NCI-H1436 (cell line): ENCODE measurements at places on chromosomes 2 and 18.
A peak's percentile ranks its signal among the peaks of the same experiment; 100 is the strongest.

DNA sequence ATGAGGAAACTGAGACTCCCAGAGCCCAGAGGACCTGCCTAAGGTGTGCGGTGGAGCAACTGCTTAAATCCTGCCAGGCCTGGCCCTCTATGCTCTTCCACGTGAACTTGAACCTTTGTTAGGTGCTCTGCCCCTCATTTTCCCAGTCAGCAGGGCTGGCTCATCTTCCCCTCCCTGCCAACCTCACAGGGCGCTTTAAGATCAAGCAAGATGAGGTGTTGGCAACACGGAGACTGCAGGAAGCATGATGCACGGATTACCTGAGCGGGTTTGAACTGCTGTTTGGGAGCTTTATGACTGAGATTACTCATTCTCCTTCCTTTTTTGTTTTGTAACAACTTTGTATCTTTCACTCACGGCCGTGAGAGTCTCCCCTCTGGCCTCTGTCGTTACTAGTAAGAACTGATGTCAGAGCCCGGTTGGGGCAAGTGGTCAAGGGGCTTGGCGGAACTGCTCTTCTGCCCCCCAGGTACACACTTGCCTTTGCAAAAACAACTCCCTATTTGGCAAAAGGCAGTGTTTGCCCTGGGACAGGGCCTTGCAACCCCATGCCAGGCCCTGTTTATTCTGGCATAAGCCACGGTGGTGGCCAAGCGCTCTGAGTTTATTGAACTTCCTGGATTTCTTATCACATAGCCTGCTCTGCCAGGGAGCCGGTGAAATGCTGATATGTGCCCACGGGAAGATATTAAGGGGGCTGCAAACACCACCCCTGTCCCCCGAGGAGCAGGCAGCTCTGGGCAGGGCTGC is 127.8 kb downstream of the INHBB start:
- DNase-seq: no peak

DNA sequence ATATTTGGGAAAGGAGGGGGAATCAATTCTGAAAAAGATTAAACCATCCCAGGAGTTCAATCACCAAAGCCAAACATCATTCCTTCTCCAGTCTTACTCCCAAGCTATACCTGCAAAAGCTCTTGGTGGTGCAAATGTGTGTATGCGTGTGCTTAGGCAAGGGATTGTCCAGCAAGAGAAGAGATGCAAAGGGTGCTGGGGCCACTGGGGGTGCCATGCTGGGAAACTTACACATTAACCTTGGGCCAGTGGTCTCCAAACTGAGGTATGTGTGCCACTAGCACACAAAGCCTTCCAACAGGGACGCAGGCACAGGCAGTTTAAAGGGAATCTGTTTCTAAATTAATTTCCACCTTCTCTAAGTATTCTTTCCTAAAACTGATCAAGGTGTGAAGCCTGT is 307.9 kb downstream of the NBAS start:
- no peak for DNase-seq

- DNase-seq: no peak
These were observed 34.6 kb downstream of the BIN1 start for GRCh38 chr2:127072396-127072795.

DNA sequence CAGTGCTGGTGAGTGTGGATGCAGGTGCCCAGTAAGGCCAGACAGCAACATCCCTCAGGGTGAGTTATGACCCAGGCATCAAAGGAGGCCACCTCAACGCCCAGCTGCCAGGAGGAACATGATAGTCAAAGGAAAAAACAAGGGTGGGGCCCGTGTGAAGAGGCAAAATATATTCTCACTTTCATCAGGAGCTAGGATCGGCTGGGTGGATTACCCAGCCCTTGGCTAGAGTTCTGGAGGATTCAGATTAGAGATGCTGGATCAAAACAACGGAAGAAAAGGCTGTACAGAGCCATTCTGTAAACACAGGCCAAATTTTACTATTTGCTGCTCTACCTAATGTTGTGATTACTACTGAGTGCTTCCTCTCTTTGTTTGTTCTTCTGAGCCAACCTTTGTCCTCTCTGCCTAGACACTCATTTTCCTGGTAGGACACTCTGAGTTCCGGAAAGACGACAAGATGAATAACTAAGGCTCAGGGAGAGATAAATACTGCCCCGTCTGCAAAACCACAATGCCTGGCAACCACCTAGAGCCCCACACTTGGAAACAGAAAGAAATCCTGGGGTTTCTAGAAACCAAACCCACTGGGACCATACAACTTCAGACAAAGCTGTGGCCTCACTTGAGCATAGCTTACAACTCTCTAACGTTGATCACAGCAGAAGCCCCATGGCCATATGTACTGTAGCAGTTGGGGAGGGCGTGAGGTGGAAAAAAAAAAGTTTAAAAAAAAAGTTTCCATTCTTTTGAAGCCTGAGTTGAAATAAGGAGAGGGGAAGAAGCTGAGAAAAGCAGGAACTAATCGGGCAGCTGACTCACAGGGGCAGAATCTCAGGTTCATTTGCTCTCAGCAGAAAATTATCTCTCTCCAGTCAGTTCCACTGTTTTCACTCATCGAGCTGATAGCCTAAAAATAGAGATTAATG is 17.8 kb upstream of the PMAIP1 start:
- DNase-seq: no peak

- no peak for DNase-seq
These were observed 2.4 kb downstream of the ZNF236 start for GRCh38 chr18:76824754-76825153.

DNA sequence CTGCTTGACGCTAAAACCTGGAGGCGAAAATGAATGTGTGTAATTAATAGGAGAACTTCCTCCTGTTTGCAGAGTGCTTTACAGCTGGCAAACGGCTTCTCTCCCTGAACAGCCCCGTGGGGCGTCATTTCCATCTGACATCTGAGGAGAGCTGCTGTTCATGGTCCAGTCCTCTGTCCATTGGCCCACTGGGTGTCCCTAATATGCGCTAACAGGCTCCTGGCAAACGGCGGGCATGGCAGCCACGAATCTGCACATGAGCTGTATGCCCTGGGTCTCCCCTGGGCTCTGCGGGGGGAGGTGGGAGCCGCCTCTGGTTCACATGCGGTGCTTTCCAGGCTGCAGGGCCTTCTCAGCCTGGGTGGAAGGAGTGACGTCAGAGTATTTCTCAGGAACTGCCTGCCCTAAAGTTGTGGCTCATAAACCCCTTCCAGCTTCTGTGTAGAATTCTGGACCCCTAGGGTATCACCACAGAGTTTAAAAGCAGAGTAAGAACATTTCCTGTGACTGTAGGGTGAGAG is 73.2 kb downstream of the LRRFIP1 start:
- peak; percentile 58 for DNase-seq

DNA sequence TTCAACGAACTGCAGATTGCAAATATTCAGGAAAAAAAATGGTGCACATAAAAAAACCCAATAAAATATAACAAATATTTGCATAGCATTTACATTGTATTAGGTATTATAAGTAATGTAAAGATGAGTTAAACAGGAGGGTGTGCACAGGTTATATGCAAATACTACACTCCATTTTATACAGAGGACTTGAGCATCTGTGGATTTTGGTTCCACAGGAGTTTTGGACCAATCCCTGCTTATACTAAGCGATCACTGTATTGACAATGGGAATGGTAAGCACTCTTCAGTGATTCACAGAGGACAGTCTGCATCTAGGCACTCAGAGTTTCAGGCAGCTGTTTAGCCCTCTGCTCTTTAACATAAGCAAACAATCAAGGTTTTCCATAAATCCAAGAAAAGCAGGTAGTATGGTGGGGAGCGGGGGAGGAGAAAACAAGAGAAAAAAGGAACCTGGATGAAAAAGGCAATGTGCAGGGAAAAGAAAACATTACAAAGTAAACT is 206.0 kb upstream of the PARD3B start:
- no peak for DNase-seq

DNA sequence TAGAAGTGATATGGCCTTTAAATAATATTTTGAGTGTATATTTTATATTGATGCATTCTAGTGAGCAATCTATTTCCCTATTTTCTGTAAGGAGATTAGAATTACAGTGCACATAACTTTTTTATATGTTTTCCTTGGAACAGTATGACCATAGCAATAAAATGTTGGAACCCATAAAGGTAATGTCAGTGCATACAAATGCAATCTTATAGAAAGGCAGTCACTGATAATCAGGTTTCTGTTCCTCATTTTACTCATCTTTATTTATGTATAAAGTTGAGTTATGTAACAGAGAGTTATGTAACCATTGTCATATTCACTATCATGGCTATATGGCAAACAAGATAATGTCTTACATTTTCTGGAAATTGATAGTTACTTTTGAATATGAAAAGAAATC is 179.9 kb upstream of the NETO1 start:
- DNase-seq: no peak

DNA sequence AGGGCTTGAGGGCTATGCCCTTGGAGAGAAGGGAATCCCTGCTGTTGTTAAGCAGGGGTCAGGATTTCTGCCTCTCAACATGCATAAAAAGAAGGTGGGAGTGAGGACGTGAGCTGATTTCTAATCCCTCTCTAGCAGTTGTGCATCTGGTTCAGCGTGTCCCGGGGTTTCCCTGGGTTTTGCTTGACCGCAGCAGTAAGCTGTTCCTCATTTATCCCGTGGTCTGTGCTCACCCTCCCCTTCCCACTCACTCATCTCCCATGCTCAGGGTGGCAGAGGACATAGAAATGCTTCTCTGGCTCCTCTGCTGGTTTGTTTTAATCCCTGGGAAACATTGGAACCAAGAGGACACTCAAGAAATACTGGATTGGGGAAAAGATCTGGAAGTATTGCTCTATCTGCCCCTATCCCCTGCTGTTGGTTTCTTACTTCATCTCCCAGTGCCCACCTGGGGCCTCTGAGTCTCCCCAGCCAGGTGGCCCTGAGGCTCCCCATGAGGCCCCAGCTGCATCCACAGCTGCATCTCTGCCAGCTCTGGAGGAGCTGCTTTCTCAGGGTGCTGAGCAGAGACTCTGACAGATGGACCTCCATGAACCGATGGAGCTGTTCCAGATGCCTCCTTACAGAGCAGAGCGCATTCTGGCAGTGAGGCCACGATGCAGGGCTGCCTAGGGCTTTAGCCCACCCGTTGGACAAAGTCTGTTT is 36.1 kb downstream of the TET3 start:
- no peak for DNase-seq
